ENCODE measurements at places on chromosomes 7 and 10.
A peak's percentile ranks its signal among the peaks of the same experiment; 100 is the strongest.

- DNase-seq: no peak
Observed at GRCh38 chr7:3028758-3029093, 14.9 kb downstream of the CARD11 start.

DNA sequence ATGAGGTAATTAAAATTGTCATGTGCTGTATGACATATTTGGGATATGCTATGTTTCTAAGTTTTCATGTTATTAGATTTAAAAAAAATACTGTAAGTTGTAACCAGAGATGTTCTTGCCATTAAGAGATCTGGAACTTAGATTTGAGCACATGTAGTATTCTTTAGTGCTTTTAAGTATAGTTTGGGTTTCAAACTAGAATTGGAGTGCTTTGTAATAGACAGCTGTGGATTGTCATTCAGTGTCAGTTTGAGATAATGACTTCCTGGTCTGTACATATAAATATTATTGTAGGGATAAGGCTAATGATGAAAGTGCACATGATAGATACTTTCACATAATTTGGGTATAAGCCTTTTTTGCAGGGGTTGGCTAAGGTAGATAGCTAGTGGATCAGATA is 936.2 kb downstream of the CNTNAP2 start:
- DNase-seq: no peak

DNA sequence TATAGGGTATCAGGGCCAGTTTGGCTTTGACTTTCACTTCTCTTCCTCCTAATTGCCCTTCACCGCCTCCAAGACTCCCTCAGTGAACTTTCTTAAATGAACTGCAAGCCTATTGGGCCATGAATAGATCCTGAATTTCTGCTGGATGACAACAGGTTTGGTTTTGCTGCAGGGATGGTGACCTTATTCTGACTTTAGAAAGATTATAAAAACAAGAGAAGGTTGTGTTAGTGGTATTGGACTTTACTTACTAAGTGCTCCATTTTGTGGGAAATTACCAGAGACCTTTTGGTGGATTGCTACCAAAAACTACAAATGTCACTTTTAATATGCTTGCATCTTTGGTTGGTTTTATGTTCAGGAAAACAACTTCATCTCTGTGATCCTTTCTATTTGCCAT is 11.5 kb upstream of the LIPA start:
- no peak for DNase-seq

GRCh38 chr7:134246761-134247160 is 70.0 kb downstream of the SLC35B4 start:
- no peak for DNase-seq

DNA sequence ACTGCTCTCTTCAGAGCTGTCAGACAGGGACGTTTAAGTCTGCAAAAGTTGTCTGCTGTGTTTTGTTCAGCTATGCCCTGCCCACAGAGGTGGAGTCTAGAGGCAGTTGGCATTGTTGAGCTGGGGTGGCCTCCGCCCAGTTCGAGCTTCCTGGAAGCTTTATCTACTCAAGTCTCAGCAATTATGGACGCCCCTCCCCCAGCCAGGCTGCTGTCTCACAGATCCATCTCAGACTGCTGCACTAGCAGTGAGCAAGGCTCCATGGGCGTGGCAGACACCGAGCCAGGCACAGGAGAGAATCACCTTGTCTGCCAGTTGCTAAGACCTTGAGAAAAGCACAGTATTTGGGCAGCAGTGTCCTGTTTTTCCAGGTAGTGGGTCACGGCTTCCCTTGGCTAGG is 98.1 kb downstream of the SDHAF3 start:
- no peak for DNase-seq

- DNase-seq: no peak
Observed at GRCh38 chr10:69333205-69333604, 54.9 kb downstream of the HK1 start.

- DNase-seq: peak; percentile 46
Observed at GRCh38 chr7:101900103-101900502, 82.7 kb downstream of the CUX1 start.

DNA sequence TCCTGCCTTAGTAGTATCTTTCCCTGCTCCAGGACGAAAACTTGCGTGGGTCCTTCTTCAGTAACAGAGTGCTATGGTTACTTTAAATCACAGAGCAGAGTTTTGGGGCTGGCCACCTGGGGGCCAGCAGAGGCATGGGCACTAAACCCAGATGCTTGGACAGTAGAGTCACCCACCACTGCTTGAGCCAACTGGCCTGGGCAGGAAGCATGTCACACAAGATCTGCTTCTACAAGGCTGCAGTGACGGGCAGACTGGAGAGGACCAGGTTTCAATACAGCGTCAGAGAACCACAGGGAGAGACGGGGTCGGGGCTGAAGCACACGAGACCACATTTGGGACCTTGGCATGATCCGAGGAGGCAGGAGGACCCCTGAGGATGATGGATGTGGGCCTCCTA is 14.3 kb upstream of the DMBT1 start:
- DNase-seq: no peak

GRCh38 chr10:131019696-131020095 is 291.8 kb downstream of the TCERG1L start:
- DNase-seq: no peak

DNA sequence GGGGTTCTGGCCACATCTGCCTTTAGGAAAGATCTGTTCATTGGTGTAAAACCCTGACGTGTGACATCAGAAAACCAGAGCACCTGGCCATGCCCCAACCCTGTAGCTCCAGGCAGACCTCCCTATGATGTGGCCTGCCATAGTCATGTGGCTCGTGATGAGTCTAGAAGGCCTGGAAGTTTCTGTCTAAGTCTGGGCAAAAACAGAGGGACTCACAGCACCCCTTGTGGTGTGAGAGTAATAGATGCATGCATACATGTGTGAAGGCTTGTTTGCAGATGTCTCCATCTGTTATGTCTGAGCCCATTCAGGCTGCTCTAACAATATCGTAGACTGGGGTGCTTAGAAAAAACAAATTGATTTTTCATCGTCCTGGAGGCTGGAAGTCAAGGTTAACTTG is 309.3 kb downstream of the PAXIP1 start:
- DNase-seq: no peak

DNA sequence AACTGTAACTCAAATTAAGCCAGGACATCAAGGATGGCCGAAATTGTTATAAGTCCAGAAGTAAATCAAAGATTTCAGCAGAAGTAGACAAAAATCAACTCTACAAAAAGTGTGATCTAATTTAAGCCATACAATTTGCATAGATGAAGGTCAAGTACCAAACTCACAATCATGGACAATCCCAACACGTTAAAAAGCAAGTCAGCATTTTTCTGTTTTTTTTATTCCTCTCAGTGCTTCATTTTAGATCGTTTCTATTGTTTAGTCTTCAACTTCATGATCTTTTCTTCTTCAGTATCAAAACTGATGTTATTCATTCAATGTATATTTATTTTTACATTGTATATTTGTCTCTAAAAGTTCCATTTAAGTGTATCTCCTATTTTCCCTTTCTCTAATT is 674.3 kb upstream of the PHF14 start:
- DNase-seq: no peak

DNA sequence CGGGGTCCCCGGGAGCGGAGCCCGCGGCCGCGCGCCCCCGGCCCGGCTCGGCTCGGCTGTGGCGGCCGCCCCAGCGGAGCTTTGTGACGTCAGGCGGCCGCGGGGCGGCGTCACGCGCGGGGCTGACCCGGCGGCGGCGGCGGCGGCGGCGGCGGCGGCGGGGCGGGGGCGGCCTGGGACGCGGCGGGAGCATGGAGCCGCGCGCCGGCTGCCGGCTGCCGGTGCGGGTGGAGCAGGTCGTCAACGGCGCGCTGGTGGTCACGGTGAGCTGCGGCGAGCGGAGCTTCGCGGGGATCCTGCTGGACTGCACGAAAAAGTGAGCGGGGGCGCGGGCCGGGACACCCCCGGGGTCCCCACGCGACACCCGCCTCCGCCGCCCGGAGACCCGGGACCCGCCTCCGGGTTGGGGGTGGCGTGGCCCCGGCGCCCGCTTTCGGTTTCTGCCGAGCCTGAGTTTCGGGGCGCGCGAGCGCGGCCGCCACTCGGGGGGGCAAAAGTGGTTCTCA is at the start of gene PWWP2B:
Gene PWWP2B, plus strand, starts transcription at position 165 of the 506 bp plus-strand sequence. Its CDS starts 27 bp downstream, at position 192.
- DNase-seq: no peak

DNA sequence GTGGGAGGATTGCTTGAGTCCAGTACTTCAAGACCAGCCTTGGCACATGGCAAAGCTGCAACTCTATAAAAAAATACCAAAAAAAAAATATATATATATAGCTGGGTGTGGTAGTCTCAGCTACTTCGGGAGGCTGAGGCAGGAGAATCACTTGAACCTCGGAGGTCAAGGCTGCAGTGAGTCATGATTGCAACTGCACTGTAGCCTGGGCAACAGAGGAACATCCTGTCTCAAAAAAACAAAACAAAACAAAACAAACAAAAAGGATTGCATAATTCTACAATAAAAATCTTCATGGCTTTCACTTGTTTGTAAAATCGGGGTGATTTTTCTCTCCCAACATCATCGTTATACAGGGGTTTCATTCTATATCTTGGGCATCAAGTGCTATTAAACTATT is 35.1 kb downstream of the GUSB start:
- DNase-seq: no peak

DNA sequence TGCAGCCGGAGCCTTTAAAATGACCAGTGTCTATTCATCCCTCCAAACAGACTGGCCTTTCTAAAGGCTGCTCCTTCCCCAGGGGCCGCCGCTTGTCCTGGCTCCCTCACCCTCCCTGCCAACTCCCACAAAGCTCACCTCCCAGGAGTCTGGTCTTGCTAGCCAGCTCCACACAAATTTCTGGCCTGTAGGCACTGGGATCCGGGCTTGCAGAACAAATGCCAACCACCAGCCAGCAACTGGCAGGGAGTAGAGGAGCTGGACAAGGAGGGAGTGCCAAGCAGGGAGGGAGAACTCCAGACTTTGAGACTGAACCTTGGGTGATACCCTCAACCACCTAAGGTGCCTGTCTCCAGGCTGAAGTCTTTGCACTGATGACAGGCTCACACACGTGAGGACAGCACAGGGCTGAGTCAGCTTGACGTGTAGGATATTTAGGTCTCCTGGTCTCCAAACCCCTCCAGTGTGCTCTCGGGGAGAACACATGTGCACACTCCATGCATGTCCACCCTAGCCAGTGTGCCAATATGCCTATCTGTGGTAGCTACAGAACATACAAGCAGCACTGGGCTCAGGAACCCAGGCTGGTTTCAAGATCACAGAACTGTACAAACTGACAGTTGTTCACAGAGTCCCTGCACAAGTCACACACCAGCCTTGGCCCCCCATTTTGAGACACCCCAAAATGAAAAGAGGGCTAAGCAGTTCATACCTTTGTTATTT is 6.0 kb downstream of the PAX2 start:
- DNase-seq: no peak

DNA sequence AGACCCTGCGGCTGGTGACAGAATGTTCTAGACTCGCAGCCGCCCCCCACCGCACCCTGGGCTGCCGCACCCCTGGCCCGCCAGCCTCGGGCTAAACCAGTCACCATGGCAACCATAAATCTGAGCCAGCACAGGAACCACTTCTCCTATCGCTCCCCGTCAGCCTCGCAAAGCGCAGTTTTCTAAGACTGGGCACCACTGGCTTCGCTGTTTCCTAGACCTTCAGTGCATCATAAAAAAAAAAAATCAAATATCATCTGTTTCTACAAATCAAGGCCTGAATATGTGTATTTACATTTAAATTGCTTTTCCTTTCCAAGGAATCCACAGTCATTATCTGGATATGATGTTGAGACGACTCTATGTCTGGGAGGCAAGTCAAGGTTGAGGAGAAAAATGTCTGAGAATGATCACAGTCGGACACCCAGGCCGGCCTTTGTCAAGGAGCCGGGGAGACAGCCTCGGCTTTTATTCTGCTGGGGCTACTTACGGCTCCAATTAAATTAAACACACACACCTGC is 99.9 kb downstream of the PTPRN2 start:
- DNase-seq: no peak

- DNase-seq: peak; percentile 72
Observed at GRCh38 chr7:47497367-47498096, 84.4 kb downstream of the TNS3 start.

DNA sequence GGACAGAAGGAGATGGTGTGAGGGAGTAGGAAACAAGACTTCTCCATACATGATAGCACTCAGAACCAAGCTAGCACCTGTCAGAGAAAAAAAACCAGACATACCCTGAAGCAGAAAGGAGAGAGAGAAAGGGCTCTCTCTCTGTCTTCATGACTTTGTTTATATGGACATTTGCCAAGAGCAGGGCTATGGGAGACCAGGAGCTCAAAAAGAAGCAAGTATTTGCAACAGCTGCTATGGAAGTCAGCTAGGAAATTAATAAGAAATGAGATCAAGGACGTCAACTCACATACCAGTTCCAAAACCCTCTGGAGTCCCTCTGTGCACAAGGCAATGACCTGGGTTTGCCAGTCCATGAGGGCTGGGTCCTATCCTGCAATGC is 111.6 kb downstream of the SGMS1 start:
- no peak for DNase-seq

GRCh38 chr10:2986391-2986801 is 81.0 kb upstream of the PFKP start:
- peak; percentile 35 for DNase-seq

DNA sequence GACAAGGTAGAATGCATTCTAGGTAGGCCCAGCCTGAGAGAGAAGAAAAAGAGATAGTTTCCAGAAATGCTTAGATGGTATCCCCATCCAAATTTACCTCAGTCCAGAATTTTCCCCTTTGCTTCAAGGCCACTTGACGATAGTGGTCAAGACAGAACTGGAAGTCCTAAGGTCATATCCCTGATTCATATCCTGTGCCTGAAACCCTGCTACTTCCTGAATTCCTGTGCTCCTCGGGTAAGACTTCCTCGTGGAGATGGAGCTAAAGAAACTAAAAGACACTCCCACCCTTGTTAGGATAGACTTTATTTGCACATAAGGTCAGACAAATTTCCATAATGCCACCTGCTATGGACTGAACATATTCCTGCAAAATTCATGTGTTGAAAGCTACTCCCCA is 175.9 kb downstream of the EVX1 start:
- no peak for DNase-seq

DNA sequence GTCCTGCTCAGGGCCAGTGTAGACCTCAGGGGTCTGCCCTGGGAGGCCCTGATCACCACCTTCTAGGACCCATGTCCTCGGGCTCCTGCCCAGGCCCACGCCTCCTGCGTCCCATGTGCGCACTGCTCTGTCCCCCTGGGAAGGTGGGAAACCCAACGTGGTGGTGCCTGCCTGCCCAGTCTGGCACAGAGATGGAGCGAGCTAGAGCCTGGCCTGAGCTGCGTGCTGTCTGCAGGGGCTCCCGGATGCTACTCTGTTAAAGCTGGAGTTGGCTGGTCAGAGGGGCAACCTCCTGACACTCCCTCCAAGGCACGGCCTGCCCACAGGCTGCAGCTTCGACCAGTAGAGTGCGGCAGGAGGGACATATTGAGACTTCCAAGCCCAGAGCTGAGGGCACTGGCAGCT is 171.7 kb downstream of the DNAJB6 start:
- no peak for DNase-seq

DNA sequence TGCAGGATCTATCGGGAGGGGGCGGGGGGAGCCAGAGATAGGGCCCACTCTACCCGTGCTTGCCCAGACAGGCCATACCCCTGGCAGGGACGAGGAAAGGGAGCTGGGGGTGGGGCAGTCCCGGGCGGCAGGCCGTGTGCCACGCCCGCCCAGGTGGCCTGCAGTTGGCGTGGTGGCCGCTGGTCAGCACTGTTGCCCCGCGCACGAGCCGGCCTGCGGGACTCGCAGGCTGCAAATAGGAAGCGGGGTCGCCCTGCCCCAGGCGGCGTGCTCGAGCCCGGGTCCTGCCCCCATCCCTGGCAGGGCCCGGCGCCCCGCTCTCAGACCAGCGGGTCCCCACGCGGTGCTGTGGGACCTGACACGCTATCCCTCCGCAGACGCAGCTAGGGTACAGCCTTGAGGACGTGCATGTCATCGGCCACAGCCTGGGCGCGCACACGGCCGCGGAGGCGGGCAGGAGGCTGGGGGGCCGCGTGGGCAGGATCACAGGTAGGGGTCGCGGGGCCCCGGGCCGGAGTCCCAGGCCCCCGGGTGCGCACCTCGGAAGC is 6.7 kb downstream of the PNLIPRP2 start:
- no peak for DNase-seq

All from pons (tissue), 1 donor.